CD4-positive, alpha-beta T cell treated with Interleukin-15 for 4 hours (primary cell): ENCODE measurements at places on chromosomes 4 and X.

DNA sequence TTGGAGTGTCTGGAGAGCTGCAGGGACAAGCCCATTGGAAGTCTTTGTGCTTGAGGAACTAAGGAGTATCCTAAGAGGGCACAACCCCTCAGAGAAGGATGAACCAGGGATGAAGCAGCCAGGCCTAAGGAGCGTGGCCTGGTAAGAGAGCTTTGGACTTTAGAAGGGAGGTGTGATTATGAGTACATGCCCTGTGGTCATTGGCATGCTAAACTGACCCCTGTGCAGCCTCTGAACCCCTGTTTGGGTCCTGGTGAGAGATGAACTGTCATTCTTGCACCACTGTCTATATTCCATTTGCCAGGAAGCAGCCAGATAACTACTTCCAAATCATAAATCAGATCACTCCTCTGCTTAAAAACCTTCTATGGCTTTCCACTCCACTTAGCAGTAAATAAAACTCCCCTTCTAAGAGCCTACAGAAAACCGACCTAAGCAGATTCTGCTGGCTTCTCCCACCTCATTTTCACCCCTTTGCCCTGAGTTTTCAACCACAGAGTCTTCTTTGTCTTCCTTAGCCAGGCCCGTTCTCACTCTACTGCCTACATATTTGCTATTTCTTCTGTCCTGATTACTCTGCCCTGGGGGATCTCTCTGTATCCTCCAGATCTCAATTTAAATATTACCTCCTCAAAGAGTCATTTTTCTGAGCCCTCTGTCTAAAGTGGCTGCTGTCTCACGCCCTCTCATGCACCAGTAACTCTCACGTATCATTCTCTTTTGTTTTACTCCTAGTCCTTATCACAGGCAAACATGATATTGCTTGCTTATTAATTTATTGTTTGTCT lies 56.7 kb downstream of the MID1IP1 start:
- no peak for DNase-seq

DNA sequence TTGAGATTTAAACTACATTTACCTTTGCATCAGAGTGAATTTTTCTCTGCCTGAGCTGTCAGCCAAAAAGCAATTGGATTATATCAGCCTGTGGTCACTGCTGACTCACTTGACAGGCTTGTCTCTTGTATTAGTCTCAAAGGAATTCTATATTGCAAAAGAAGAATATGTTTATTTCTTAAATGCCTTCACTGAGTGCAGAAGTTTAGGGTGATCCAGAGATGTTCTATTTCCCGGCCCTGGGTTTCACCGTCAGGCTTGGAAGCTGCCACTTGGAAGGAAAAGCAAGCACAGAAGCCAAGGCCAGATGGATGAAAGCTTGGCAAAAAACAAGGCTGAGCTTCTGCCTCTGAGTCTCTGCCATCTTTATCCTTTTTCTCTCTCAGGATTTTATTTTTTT lies 80.9 kb downstream of the FAM114A1 start:
- DNase-seq, result no peak

- no peak for DNase-seq
Measured at GRCh38 chr4:126081336-126081735, 766.6 kb downstream of the FAT4 start.

GRCh38 chr4:100742045-100742444 lies 224.2 kb upstream of the EMCN start:
- DNase-seq, result no peak

- DNase-seq, result no peak
Measured at GRCh38 chrX:69088171-69088938, 76.9 kb downstream of the PJA1 start.

- DNase-seq, result no peak
Measured at GRCh38 chr4:147928400-147928799, 196.5 kb downstream of the ARHGAP10 start.

- DNase-seq, result no peak
Measured at GRCh38 chrX:9682456-9682855, 83.2 kb downstream of the GPR143 start.

GRCh38 chrX:24085101-24085500 lies 30.3 kb downstream of the EIF2S3 start:
- no peak for DNase-seq

GRCh38 chr4:7330811-7331681 lies 103.7 kb downstream of the PSAPL1 start:
- DNase-seq, result no peak

GRCh38 chr4:59814402-59815010 lies 1385.6 kb upstream of the ADGRL3 start:
- no peak for DNase-seq

- DNase-seq, result no peak
Measured at GRCh38 chr4:18975916-18976808, 954.6 kb upstream of the LCORL start.

DNA sequence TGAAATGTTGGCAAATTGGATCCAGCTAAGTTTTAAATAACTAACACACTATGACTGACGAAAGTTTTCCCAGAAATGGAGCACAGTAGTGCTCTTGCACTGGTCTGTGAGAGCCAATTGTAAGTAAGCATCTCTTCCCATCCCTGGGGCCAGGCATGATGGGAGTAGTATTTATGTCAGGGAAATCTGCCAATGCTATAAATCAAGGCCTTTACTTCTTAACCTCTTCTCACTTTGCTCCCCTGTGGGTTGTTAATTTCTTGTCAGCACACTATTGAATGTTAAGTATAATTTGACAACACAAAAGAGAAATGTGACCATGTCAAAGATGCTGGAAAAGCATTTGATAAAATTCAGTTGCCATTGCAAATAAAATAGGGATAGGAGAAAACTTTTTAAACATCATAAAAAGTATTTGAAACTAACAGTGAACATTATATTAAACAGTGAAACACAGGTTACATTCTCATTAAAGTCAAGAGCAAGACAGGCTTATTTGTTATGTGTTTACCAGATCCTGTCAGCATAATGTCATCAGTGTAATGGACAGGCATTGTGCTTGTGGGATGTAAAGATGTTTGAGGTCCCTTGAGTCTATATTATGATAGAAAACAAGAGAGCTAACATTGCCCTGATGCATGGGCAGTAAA lies 5.0 kb downstream of the F8A1 start:
- DNase-seq, result no peak
